ENCODE measurements at places on chromosomes 6 and 20.

GRCh38 chr6:93498713-93499112 lies 79.4 kb upstream of the EPHA7 start:
- DNase-seq: no peak

- no peak for DNase-seq
Observed at GRCh38 chr20:34052414-34052813, 58.7 kb downstream of the RALY start.

- no peak for DNase-seq
Observed at GRCh38 chr20:57782631-57783041, 72.8 kb upstream of the PMEPA1 start.

DNA sequence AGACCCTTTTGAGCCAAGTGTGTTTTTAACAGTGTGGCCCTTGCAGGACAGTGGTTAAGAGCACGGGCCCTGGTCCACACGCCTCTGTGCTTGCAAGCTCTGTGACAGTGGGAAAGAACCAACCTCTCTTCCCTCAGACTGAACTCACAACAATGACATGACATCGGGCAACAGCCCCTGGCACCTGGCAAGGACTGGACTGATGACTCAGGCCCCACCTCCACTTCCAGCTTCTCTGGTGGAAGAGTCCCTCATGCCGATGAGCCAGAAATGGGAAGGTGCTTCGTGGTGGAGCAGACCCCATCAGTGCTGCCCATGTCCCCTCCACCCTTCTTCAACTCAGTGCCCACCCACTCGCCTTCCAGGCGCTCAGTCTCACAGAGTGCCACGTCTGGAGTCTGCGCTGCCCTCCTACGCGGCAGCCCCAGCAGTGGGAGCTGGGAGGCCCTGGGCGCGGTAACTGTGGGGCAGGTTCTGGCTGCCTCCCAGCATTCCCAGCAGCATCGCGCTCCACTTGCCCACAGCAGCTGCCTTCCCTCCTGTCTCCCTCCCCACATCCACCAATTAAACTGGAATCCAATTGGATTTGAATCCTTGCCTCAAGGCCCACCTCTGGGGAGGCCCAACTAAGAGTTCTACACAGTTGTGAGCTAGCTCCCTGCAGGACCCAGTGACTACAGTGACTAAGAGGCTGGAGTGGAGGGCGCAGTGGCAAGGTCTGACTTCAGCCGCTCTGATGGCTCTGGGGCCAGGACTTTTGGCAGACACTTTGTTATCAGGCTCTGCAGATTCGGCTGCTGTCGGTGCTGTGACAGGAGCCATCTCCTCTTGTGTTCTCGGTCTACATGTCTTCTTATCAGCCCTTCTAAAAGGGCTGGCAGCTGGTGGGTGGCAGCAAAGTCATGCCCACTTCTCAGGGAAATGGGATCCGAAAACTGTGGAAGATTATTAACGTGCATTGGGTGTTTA lies 156.8 kb upstream of the MLN start:
- no peak for DNase-seq

GRCh38 chr20:63740070-63740626 lies 572 bp downstream of the SLC2A4RG start:
- DNase-seq: peak; percentile 1

DNA sequence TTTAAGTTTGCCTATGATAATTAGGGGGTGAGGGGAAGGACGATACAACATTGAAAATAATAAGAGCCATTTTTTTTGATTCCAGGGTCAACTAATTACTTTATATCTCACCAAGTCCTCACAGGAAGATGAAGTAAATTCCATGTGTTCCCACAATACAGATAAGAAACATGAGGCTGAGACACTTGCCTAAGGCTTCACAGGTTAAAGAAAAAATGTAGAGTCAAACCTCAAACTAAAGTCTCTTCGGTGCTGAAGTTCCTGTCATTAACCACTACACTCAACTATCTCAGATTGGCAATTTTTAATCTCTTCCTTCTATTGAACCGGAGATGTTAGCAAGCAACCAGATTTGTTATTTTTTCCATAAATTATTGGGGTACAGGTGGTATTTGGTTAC lies 33.0 kb downstream of the MRAP2 start:
- DNase-seq: no peak

DNA sequence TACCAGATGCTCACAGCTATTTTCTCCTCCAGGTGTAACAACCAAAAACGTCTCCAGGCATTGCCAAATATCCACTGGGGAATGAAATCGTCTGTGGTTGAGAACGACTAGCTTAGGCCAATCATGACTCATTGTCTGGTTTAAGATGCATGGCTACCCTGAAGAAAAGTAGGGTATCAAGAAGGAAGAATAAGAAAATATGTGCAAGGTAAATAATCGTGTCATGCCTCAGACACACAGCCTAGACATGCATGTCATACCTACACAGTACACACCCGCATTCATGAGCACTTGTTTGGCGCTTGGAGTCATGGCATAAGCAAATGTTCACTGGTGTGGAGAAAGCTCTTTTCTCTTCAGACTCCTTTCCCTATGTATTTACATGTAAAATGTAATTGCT lies 745.7 kb downstream of the MAFB start:
- no peak for DNase-seq

DNA sequence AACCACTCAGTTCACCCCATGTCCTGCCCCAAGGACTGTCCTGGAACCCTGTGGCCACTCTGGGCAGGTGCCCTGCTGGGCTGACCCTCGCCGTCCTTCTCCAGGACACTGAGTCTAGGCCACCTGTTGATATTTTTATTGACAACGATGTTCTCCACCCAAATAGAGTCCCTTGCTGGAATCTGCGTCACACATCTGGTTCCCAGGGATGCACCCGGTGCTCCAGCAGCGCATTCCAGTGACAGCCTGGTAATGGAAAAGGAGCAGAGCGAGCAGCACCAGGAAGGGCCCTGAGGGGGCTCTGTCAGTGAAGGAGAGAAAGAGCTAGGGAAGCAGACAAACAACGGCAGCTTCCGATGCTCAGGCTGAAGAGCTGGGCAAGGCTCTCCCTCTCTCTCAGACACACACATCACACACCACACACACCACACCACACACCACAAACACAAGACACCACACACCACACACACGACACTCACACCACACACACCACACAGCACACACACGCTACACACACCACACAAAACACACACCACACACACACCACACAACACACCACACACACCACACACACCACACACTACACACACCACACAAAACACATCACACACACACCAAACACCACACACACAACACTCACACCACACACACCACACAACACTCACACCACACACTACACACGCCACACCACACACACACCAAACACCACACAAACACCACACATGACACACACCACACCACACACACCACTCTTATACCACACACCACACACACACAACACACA lies 117.9 kb upstream of the THBS2 start:
- peak; percentile 35 for DNase-seq
